ENCODE measurements at places on chromosomes 3 and 15.

- no peak overlapping the region for H3K27ac ChIP-seq
- no peak overlapping the region for H3K4me3 ChIP-seq
- DNase-seq: no peak
- no peaks in the 10 kb centered on the region for H3K4me1 ChIP-seq
Observed at GRCh38 chr3:80592792-80593191, 825.0 kb upstream of the ROBO1 start.

- H3K4me3 ChIP-seq: no peak overlapping the region
- no peak for DNase-seq
- H3K4me1 ChIP-seq: peaks cover 3% of the 10 kb centered on the region
- H3K27ac ChIP-seq: no peak overlapping the region
- H3K36me3 ChIP-seq: no peaks in the 10 kb centered on the region
Observed at GRCh38 chr15:100048736-100049135, 293.0 kb downstream of the ADAMTS17 start.

- peaks cover 2% of the 10 kb centered on the region for H3K4me1 ChIP-seq
- no peak for DNase-seq
- no peak overlapping the region for H3K4me3 ChIP-seq
- H3K27me3 ChIP-seq: peaks cover 12% of the 10 kb centered on the region
Observed at GRCh38 chr15:58528188-58528870, 96.5 kb downstream of the LIPC start.

GRCh38 chr3:124217542-124217941 is 225.6 kb upstream of the ROPN1 start:
- H3K36me3 ChIP-seq: no peaks in the 10 kb centered on the region
- DNase-seq: peak; percentile 74
- no peaks in the 10 kb centered on the region for H3K4me1 ChIP-seq
- no peak overlapping the region for H3K4me3 ChIP-seq

DNA sequence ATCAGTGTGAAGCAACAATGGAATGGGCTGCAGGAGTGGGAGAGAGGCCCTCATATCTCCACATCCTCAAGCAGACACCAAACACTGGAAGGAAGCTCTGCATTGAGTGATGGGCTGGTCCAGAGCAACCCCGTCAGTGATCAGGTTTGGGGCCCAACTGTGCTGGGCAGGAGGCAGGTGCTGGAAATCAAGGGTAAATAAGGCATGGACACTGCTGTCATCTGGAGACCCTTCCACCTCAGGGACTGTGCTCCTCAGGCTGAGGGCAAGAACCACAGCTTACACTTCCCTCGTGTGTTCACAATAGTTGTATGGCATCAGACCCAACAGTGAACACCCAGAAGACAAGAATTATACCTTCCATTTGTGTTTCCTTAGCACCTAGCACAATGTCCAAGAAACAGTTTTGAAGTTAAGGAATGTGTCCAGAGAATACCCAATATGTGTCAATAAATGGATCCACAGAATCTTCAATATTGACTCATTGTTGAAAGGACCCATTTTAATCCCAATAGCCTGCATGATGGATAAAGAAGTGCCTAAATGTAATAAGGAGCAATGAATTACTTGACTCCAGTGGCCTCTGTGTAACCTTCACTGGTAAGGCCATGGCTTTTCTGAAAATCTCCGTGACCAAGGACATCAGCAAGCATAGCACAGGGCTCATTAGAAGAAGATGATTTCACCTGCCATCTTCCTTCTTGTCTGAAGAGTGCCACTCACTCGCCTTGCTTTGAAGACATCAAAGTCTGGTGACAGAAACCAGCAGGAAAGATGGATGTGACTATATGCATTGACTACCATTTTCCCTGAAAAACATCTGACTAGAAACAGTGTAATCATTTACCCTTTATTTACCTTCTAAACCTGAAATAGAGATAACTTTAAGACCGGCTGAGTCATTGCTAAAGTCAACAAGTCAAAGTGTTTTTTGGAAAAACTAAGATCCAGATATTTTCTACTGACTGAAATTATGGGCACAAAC is 7.0 kb upstream of the AHSG start:
- H3K27me3 ChIP-seq: no peaks in the 10 kb centered on the region
- DNase-seq: no peak
- H3K36me3 ChIP-seq: no peaks in the 10 kb centered on the region
- no peak overlapping the region for H3K27ac ChIP-seq

GRCh38 chr3:13045904-13046568 is 27.2 kb downstream of the IQSEC1 start:
- no peaks in the 10 kb centered on the region for H3K36me3 ChIP-seq
- no peaks in the 10 kb centered on the region for H3K27me3 ChIP-seq
- no peak overlapping the region for H3K27ac ChIP-seq

- no peak for DNase-seq
- H3K4me3 ChIP-seq: no peak overlapping the region
- H3K4me1 ChIP-seq: peaks cover 25% of the 10 kb centered on the region
- H3K27ac ChIP-seq: no peak overlapping the region
- H3K36me3 ChIP-seq: no peaks in the 10 kb centered on the region
Observed at GRCh38 chr3:66099541-66100065, 60.9 kb upstream of the MAGI1 start.

DNA sequence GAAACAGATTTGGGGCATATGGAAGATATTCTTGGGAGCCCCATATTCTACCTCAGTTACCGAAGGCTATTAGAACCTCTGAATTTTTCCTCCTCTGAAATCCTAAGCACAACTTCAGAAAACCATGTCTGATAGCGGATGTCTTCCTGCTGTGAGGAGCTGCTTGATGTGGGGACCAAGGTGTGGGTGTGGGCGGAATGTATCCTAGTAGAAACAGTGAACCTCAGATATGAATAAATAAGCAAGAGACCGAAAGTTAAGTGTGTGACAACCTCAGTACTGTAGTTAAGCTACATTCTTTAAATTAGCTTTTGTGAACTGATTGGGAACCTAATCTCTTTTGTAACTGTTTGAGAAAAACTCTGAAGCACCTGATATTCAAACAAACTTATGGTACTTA is 46.9 kb downstream of the SENP2 start:
- no peak overlapping the region for H3K4me3 ChIP-seq
- no peak overlapping the region for H3K27ac ChIP-seq
- no peak for DNase-seq
- H3K27me3 ChIP-seq: no peaks in the 10 kb centered on the region
- no peaks in the 10 kb centered on the region for H3K36me3 ChIP-seq

All from osteoblast (primary cell).